NCI-H446 (cell line): ENCODE measurements at places on chromosomes 5 and 9.

DNA sequence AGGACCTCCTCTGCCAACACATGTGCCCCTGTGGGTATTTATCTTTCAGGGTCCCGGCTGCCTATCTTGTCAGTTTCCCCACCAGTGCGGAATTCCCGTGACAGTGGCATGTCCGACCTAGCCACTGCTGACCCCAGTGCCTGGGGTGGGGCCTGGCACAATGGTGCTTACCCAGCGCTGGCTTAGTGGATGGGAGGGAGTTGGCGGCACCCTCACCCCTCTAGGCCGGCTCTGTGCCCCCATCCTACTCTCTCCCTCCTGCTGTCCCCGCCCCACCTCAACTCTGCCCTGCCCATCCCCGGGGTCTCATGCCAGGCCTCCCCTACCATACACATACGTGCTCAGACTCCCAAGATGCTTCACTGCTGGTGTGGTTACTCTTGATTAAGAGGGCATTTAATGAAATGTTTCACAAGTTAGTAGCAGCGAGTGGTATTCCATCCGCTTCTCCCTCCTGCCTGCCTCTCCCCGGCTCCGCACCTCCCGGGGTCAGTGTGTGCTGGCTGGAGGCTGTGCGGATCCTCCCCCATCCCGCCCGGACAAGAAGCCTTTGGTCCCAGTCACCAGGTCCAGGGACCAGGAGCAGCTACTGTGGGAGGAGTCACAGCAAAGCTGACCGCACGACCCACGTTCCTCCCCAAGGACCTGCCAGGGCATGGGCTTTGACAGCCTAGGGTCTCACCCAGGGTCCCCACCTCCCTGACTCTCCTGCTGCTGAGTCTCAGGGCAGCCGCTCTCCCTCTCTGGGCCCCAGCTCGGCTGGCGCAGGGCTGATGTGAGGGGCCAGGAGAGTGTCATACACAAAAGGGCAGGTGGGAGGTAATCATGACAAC, 9.5 kb upstream of the QRFP start:
- no peak for DNase-seq

DNA sequence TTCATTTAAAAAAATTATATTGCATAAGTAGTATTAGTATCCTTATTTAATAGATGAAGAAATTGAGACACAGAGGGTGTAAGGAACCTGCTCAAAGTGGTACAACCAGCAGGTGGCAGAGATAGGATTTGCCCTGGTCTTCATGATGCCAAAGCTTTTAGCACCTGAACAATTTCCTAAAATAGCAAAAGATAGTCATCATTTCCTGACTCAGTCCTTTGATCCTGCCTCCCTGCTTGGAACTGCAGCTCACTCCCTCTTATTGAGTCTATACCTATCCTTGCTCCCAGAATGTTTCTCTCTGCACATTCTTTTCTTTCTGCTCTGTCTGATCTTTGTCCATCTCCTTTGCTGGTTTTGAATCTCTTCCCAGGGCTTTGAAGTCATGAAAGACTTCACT, 155.8 kb downstream of the FRMD3 start:
- no peak for DNase-seq

GRCh38 chr5:178826216-178826615, 33.5 kb upstream of the ZNF354B start:
- DNase-seq, result no peak

DNA sequence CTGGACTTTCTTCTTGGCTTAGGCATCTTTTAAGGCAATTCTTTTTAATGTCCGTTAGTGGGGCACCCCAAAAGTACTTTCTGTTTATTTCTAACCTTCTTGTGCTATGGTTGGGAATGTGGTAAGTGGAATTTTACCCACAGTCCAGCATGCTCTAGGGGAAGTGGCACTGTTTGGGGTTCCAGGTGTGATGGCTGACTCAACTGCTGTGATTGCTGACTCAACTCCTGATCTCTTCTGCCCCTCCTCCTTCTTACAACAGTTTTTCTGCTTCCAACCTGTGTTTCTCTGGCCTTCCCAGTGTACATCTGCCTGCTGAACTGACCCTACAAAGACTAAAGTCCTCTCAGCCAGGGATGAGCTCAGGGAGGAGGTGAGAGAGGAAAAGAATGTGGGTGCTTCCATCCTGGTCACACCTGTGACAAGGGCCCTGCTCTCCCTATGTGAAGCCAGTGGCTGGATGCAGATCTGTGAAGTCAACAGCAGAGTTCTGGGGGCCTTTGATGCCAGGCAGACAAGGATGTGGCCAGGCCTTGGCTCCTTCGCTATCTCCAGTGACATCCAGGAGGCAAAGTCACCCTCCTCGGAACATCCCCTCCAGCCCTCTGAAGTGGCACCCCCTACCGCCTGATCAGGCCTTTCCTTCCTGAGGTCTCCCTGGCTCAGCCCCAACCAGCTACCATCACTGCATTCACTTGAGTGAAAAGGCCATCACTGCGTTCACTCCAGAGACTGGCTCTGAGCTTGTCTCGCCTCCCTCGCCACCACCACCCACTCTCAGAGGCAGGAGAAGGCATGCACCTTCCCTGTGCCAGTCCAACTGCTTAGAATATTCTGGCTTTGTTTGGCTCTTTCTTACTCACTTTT, 72.2 kb downstream of the C5orf15 start:
- DNase-seq, result no peak

GRCh38 chr9:93674580-93675335, 98.4 kb downstream of the PHF2 start:
- no peak for DNase-seq

DNA sequence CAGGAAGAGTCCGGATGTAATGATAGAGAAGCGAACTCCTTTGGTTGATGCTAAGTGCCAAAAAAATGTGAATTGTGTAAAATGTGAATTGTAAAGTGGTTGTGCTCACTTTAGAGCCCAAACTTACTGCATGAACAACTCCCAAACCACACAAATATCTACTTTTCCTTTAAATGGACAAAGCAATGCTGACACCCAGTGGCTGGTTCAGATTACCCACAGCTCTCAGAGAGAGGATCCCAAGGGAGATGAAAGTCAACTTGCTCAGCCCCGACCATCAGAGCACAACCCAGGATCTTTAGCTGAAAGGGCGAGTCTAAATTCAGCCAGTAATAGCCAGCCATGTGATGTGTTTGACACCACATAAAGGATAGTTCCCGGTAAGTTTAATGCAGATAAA, 133.7 kb downstream of the NMUR2 start:
- no peak for DNase-seq

GRCh38 chr5:71662381-71662780, 56.7 kb upstream of the CARTPT start:
- no peak for DNase-seq

DNA sequence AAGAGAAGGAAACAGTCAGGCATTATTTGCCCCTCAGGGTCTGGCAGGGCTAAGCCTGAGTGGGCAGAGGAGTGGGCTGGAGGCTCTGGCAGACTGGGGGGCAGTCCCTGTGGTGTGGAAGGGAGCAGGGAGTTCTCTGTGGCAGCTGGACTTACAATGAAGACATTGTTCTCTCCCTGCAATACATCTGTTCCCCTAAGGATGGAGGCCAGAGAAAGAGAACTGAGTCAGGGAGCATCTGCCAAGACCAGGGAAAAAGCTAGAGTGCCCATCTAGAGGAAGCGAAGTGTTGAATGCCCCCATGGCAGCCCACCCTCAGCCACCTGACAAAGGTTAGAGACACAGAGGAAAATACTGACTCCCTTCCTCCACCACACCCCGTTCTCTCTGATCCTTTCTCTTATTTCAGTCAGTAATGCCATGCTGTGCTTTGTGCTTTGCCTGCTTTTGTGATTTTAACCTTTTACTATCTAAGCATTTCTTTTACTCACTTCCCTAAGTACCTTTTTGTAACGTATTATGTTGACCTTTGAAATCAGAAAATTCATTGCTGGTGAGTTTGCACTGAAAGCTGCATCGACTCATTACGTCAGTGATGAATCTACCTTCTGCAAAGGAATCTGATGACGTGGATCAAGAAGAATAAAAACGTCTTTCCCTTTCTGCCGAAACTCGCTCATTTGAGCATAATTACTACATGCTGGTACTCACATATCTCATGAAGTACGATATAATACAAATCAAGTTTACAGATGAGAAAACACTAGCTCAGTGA, 76.0 kb downstream of the ACTL7B start:
- DNase-seq, result no peak

GRCh38 chr9:112031400-112031799, 134.8 kb downstream of the UGCG start:
- DNase-seq, result no peak

GRCh38 chr5:69103521-69103920, 9.7 kb downstream of the SLC30A5 start:
- no peak for DNase-seq

- DNase-seq, result no peak
Observed at GRCh38 chr5:111116550-111116949, 24.4 kb downstream of the WDR36 start.

DNA sequence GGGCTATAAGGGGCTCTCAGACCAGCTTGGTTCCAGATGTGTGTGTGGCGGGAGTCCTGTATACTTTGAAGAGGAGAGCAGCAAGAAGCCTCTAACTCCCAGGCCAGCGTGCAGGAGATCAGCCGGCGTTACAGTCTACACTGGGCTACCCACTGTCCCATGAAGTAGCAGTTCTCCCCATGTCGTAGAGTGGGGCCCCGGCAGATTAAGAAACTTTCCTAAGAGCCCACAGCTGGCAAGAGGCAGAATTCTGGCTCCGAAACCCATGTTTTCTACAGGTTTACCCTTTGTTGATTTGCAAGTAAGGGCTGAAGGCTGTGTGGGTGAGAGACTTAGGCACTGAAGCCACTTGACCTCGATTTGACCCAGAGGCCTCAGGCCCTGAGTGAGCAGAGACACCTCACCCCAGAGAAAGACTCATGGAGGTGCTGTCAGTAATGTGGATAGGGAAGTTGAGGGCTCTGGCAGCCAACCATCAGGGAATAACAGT, 881 bp upstream of the B4GALT1 start:
- DNase-seq, result no peak

DNA sequence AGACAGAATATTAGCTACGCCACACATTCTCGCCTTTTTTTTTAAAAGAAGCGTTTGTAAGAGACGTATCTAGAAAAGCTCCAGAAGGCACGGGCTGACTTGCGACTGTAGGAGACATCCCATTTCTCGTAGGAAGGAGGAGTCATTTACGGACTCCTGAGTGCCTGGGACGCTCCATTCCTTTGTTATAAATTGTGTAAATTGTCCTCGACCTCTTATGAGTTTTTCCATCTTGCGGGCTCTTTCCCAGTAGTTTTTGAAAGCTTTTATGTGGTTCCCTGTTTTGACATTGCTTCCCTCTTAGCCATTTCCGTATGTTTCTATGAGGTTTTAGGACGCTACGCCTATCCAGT, 1.0 kb downstream of the RABL6 start:
- no peak for DNase-seq

GRCh38 chr5:73565969-73566547, 515 bp downstream of the UTP15 start:
- no peak for DNase-seq

DNA sequence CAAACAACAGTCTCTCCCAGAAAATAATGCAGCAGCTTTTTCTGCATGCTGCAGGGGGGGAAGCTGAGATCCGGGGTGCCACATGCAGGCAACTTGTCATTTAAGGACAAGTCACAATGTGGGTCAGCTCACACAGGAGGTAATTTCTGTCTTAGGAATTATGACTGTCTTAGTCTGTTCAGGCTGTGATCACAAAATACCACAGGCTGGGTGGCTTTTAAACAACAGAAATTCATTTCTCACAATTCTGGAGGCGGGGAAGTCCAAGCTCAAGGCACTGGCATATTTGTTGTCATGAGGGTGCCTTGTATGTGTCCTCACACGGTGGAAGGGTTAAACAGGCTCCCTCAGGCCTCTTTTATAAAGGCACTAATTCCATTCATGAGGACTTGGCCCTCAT, 127.7 kb downstream of the DIRAS2 start:
- DNase-seq, result no peak

GRCh38 chr5:115209279-115209678, 39.6 kb upstream of the TRIM36 start:
- no peak for DNase-seq

DNA sequence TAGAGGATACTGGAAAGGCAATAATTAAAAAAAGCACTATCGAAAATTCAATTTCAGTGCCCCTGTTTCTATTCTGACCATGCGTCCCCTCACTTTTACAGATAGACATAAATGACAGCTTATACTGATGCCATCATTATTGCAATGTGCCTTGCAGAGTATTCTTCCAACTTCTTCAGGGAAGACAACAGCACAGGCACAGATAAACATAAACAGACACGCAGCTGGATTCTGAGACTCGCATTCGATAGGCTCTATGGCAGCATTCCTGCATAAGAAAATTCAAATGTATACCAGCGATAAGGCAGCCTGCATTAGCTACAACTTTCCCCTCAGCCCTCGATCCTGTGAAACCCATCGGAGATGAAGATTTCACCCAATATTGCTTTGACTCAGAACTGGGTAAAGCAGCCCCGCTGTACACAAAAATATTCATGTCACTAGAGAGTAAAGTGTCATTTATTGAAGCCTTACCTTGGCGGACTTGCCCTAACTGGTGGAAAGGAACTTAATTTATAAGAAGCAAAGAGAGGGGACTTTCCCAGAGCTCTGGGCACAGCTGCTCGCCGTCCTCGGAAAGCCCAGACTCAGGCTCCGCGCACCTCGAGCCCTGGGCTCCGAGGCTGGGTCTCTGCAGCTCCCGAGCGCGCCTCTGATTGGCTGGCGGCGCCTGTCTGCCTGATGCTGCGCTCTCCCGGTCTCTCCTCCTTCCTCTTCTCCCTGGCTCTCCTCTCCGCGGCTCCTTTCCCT, at the start of gene CDH18:
CDH18 (minus strand) TSS at position 589 of the 750 bp plus-strand sequence. CDS start 149,214 bp downstream, outside the sequence.
- peak; percentile 78 for DNase-seq

DNA sequence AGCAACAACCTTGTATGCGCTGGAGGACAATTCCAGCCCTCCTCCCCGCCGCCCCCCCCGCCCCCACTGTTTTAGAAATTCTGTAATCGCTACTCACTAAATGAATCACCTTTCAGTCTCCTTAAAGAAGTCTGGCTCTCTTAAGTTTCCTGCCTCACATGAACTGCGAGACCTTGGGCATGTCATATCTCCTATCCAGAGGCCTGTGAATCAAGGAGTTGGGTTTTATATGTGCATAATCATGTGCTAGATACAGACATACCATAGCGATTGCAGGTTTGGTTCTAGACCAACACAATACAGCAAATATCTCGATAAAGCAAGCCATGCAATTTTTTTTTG, 337 bp upstream of the DMAC1 start:
- no peak for DNase-seq

GRCh38 chr5:158755986-158756385, 343.7 kb downstream of the EBF1 start:
- DNase-seq, result no peak

- no peak for DNase-seq
Observed at GRCh38 chr9:78238046-78239038, 2.5 kb downstream of the CEP78 start.
